ENCODE measurements at places on chromosomes 2 and 18.

- no peak for DNase-seq
Observed at GRCh38 chr18:55013086-55013485, 53.8 kb upstream of the CCDC68 start.

DNA sequence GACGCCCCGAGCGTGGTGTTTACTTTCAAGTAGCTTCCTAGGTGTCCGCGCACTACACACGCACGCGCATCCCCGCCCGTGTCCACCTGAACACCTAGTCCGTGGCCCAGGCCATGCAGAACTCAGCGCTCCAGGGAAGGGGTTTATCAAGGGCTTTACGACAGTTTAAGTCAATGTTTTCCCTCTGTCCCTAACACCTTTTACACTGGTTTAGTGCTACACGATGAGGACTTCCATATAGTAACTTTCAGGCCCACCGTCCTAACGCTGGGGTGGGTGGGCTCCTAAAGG is 1.4 kb upstream of the BCL2 start:
- no peak for DNase-seq

GRCh38 chr2:53987336-53987921 is 16.6 kb upstream of the PSME4 start:
- no peak for DNase-seq

- no peak for DNase-seq
Observed at GRCh38 chr2:144014103-144014502, 505.8 kb downstream of the ZEB2 start.

GRCh38 chr18:34760444-34760843 is 50.3 kb downstream of the DTNA start:
- no peak for DNase-seq

GRCh38 chr2:226640501-226640900 is 159.1 kb downstream of the IRS1 start:
- DNase-seq = no peak

- DNase-seq = no peak
Observed at GRCh38 chr18:6621437-6621836, 108.1 kb upstream of the ARHGAP28 start.

GRCh38 chr2:119478978-119479295 is 45.3 kb downstream of the SCTR start:
- no peak for DNase-seq

GRCh38 chr2:569681-570080 is 107.5 kb downstream of the TMEM18 start:
- DNase-seq = no peak

GRCh38 chr2:101753720-101754490 is 56.4 kb downstream of the MAP4K4 start:
- DNase-seq = no peak

- DNase-seq = no peak
Observed at GRCh38 chr2:137508739-137509384, 455.4 kb upstream of the HNMT start.

- DNase-seq = peak; percentile 72
Observed at GRCh38 chr18:13217466-13217961, 1.0 kb upstream of the LDLRAD4 start.

DNA sequence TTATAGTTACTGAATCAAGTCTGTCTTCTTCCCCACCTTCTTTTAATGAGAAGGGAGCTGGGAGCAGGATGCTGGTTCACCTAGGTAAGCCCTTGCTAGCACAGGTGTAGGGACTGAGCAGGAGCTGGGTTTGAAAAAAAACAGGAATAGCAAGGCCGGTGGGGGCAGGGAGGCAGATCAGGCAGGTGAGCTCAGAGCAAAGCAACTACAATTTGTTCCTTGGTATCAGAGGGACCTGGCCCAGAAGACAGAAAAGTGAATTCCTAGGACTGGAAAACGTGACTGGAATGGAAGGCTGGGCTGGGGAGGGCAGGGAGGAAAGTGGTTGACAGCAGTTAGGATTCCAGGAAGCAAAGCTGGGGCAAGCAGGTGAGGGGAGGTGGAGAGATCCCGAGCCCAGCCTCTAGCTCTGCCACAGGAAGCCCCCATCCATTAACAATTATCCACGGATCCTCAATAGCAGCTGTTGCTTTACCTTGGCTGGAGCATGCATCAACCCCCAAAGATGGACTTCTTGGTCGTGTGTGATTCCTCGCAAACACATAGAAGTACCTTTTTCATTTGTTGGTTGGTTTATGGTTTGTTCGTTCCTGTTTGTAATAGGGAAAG is 118.4 kb downstream of the LNPK start:
- no peak for DNase-seq

GRCh38 chr2:213806125-213806726 is 522.0 kb downstream of the SPAG16 start:
- DNase-seq = no peak

DNA sequence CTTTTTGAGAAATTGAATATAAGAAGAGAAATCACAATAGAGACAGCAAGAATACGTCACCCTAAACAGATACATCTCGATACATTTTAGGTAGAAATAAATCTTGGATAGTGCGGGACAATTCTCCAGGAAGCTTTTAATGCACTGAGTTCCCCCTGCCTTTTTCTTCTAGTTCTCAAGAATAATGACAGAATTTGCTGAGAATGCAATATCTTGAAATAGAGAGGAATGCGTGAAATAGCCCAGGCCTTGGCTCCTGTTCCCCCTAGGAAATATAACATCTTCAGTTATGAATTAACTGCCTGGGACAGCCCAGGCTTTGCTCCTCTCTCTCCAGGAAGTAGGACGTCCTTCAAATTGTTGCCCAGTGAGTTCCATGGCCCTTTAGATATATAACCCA is 7.6 kb upstream of the NRXN1 start:
- DNase-seq = no peak

GRCh38 chr2:158127380-158127804 is 25.7 kb downstream of the UPP2 start:
- no peak for DNase-seq

- DNase-seq = no peak
Observed at GRCh38 chr2:18410543-18410942, 149.9 kb downstream of the RDH14 start.

- DNase-seq = no peak
Observed at GRCh38 chr18:34741401-34741800, 31.3 kb downstream of the DTNA start.

GRCh38 chr2:217756375-217757107 is 246.3 kb downstream of the TNS1 start:
- DNase-seq = peak; percentile 83

- no peak for DNase-seq
Observed at GRCh38 chr2:96608469-96609455, 29.4 kb downstream of the KANSL3 start.

- DNase-seq = peak; percentile 38
Observed at GRCh38 chr2:128536925-128537620, 218.4 kb upstream of the HS6ST1 start.

DNA sequence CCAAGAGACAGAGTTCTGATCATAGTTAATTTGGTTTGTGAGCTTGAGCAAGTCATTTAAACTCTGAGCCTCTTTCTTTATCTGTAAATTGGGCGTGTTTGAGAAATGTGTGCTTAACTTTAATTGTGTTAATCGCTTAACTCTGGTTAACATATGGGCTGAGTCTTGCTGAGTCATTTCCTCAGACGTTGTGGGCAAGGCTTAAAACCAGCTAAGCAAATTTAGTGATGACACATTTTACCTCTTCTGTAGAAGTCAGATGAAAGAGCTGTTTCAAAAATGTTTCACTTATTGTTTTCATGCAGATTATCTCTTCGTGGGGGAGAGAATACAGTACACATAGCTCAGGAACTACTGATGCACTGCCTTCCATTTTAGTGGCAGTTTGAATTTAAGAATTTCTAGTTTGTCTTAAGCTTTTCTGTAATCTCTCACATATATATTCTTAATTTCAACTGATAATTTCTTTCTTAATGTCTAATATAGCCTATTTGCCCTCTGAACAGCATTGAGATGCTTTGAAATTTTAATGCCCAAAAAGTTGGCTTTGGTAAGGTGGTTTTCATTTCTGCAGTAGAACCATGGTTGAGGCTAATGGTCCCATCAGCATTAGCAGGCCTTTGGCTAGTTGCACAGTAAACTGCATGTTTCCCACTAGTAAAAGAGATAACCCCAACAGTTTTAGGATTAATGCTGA is 34.9 kb downstream of the RAB10 start:
- DNase-seq = peak; percentile 65

- DNase-seq = no peak
Observed at GRCh38 chr2:76211991-76212985, 501.6 kb upstream of the GCFC2 start.

DNA sequence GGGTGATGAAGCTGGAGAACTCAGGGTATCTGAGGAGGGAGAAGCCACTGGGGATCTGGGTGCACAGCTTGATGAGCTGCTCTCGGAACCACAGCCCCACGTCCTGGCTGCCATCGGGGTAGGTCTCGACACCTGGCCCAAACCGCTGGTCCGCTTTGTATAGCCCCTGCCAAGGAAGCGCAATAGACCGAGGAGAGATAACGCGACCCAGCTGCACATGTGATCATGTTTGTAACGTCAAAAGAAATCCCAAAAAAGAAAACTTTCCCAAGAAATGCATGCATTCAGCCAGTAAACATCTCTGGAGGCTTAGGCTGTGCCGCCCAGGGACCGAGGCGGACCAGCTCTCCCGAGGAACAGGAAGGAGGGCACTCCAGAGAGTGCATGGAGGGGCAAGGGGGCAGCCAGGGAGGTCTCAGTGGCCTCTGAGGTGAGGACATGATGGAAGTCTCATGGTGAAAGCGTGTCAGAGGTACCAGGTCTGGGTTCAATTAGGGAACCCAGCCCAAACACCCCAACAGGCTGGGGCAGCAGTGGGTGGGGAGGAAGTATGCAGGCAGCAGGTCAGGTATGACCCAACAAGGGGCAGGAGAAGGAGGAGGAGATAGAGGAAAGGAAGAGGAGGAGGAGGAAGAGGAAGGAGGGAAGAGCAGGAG is 28.3 kb downstream of the ANKMY1 start:
- no peak for DNase-seq

GRCh38 chr2:42652086-42652485 is 83.7 kb downstream of the MTA3 start:
- peak; percentile 13 for DNase-seq

DNA sequence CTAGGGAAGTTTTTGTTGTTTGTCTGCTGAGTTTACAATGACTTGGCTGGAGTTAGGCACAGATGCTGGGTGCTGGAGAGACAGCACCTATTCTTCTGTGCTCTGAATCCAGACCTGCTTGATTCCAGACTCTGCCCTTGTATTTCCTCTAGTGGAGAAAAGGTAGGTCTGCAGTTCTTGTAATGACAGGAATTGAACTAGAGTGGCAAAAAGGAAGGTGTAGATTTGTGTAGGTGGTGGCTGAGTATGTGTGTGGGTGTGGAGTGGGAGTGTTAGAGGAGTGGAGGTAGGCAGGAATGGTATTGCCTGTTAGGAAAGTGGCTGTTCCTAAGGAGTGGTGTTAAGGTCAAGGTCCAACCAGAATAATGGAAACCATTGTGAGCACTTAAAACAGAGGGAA is 71.9 kb upstream of the LYPD6 start:
- no peak for DNase-seq

DNA sequence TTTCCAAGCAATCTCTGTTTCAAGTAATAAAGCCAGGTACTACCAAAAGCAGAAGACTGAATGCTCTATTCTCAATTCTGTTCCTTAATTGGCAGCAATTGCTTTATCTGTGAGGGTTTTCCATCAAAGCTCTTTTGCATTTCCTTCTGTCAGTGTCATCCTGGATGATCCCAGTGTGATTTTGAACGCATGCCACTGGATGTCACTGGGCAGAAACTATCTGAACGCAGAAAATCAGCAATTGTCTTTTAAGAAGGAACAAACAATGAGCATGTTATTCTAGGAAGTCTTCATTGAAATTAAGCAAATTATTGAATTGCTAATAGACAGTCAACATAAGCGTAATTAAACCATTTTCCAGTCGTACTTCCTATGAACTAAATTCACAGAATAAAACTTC is 259.0 kb upstream of the REG3G start:
- no peak for DNase-seq

DNA sequence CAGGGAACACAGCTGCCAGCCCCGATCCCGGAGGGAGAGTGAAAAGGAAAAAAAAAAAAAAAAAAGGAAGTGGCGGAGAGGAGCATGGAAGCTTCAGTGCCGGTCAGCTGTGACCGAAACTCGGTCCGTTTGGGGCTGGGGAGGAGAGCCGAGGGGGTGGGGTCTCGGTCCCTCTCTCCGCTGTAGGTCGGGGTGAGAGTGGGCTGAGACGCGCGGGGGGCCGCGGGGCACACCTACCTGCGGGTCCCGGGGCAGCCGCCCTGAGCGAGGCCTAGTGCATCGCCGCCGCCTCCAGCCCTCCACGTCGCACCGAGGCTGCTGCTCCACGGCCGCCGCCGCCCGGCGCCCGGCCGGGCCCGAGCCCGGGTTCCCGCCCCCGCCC is 536 bp downstream of the VPS54 start:
- no peak for DNase-seq

- no peak for DNase-seq
Observed at GRCh38 chr2:110735366-110735765, 3.0 kb downstream of the ACOXL start.

DNA sequence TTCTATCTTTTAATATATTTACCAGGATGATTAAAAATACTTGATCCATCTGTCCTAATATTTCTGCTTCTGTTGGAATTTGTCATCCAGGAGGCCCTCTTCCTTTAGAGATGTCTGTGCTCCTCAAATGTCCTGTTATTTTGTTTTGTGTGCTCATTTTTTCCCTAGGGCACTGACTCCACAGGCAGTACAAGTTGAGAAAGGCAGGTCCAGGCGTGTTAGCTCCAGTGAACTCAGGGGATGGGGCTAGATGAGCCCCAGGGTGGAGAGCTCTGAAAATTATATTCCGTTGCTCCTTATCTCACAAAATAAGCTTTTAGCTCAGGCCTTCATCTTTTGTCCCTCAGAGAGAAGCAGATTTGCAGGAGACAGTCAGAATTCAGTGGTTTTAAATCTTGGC is 105.7 kb downstream of the SLC4A3 start:
- no peak for DNase-seq

- DNase-seq = no peak
Observed at GRCh38 chr2:173997753-173998152, 32.6 kb upstream of the SP3 start.

GRCh38 chr2:105617631-105618350 is 126.9 kb upstream of the NCK2 start:
- DNase-seq = no peak

DNA sequence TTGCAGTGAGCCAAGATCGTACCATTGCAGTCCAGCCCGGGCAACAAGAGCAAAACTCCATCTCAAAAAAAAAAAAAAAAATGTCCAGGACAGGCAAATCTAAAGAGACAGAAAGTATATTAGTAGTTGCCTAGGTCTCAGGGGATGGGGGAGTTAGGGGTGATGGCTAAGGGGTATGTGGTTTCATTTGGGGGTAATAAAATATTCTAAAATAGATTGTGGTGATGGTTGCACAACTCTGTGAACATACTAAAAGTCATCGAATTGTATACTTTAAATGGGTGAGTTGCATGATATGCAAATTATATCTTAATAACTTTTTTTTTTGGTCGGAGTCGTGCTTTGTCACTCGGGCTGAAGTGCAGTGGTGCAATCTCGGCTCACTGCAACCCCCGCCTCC is 34.2 kb upstream of the ACTR2 start:
- DNase-seq = no peak

DNA sequence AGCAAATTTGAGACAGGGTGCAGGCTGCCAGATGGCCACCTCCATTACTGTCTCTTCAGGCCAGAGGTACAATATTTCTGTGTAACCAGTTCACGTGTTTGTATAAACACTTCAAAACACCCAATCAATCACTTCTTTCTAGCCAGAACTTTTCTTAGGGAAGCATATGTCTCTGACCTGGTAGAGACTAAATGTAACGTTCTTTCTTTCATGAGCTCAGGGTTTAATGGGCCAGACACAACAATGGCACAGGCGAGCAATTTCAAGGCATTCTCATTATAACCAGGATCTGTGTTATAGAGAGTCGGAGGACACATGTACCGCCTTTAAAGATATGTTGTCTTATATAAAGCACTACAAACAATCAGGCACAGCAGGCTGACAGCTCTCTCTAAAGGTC is 1846.4 kb upstream of the PIK3C3 start:
- no peak for DNase-seq
